NCI-H2081 (cell line): ENCODE measurements at places on chromosomes 5 and 9.
A peak's percentile ranks its signal among the peaks of the same experiment; 100 is the strongest.

GRCh38 chr9:73549991-73550390, 398.3 kb downstream of the ANXA1 start:
- no peak for DNase-seq

- no peak for DNase-seq
Measured at GRCh38 chr5:115389799-115390382, 93.4 kb upstream of the CCDC112 start.

DNA sequence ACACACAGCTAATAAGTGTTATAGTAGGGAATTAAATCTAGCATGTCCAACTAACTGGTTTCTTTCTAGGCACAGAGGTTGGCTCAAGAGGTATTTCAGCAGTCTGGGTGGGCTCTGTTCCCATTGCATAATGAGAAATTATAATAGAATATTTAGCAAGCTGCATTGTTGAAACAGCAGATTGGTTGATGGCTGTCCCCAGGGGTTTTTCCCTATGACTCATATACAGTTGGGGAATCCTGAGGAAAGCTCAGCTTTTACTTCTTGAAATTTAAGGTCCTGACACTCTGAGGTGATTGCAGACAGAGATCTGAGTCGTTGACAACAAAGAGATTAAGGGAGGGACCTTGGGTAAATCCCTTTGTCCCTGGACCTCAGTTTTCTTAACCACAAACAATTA, 38.3 kb upstream of the TNFSF8 start:
- DNase-seq = no peak

- DNase-seq = peak; percentile 13
Measured at GRCh38 chr5:150599917-150600511, 40.4 kb upstream of the SYNPO start.

DNA sequence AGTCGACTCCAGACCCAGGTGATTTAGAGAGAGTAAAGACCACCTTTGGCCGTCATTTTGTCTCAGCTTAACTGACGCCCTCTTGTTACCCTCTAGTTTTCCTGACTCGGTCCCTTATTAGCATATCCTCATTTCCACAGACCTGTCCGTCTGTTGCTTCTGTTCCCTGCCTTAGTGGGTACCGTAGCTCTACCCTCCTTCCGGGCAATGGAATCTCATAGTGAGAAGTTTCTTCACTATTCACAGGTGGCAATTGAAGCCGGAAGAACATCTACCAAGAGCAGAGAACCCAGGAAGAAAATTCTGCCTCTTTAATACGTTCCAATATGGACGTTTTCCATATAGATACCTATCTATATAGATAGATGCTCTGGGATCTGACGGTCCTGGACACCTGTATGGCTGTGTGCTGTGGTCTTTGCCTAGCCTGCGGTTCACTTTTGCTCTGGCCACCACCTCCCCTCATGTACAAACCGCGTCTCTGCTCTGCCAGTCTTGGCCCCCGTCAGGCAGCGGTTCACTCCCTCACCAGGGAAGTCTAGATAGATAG, 652 bp upstream of the TMEM161B start:
- DNase-seq = no peak
